ENCODE measurements at places on chromosomes 11 and 22.

GRCh38 chr11:109421981-109422869, at the start of gene C11orf87:
C11orf87 (plus strand) TSS chr11:109422190; CDS start chr11:109423634, 1,444 bp downstream.
- DNase-seq, result no peak
- no peaks in the 10 kb centered on the region for H3K36me3 ChIP-seq
- no peak within 1 kb of the TSS for H3K27ac ChIP-seq
- H3K4me3 ChIP-seq, result peak within 1 kb of the TSS; percentile 50
- peaks cover 24% of the 10 kb centered on the region for H3K27me3 ChIP-seq

DNA sequence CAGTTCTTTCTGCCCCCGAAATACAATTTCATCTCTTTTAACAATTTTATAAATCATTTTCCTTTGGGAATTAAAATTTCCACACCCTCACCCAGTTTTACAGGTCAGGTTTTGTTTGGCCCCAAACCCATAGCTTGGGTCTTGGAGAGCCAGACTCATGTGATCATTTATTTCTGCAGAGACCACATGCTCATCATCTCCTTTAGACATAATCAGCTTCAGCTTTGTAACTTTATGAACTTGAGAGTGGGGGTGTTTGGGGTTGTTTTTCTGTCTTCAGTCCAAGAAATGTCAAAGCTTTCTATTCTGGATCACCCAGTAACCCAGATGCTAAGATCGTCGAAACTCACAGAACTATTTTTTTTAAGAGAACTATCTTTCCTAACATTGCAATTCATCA, 70.9 kb downstream of the DBX1 start:
- H3K4me3 ChIP-seq, result no peak overlapping the region
- no peaks in the 10 kb centered on the region for H3K4me1 ChIP-seq
- no peak overlapping the region for H3K27ac ChIP-seq
- no peaks in the 10 kb centered on the region for H3K27me3 ChIP-seq

DNA sequence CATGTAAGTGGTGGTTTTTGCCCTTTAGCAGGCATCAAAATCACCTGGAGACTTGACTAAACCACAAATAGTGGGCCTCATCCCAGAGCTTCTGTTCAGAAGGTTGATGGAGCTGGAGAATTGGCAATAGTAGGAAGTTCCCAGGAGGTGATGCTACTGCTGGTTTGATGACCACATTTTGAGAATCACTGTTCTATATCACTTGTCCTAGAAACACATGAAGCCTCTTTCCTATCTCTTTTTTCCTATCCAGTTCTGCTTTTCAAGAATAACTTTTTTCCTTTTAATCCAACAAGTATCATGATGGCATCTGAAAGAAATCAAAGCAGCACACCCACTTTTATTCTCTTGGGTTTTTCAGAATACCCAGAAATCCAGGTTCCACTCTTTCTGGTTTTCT, at the start of gene OR5D13:
Gene OR5D13, plus strand, starts transcription at position 301 of the 400 bp plus-strand sequence. Its CDS starts 0 bp downstream, at position 301.
- no peaks in the 10 kb centered on the region for H3K36me3 ChIP-seq
- H3K4me1 ChIP-seq, result no peaks in the 10 kb centered on the region
- H3K4me3 ChIP-seq, result no peak within 1 kb of the TSS
- DNase-seq, result no peak
- H3K27me3 ChIP-seq, result no peaks in the 10 kb centered on the region

- no peaks in the 10 kb centered on the region for H3K4me1 ChIP-seq
- no peaks in the 10 kb centered on the region for H3K36me3 ChIP-seq
- no peak overlapping the region for H3K27ac ChIP-seq
- H3K4me3 ChIP-seq, result no peak overlapping the region
- DNase-seq, result no peak
- H3K27me3 ChIP-seq, result no peaks in the 10 kb centered on the region
Observed at GRCh38 chr11:3353066-3353465, 25.9 kb downstream of the ZNF195 start.

DNA sequence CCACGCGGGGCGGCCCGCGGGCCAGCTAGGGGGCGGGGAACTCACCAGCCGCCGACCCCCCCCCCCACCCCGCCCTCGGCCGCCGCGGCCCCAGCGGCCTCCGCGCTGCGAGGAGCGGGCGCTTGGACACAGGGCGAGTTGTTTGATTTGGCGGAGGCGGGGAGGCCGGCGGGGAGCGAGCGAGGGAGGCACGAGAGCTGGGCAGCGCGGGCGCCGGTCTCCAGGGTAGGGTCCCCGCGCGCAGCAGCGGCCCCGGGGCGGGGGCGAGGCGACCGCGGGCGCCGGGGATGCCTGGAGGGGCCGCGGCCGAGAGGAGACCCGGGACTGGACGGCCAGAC, 64.4 kb downstream of the NAV2 start:
- DNase-seq, result no peak
- no peak overlapping the region for H3K27ac ChIP-seq
- H3K27me3 ChIP-seq, result peaks cover 9% of the 10 kb centered on the region
- H3K4me1 ChIP-seq, result peaks cover 4% of the 10 kb centered on the region
- no peaks in the 10 kb centered on the region for H3K36me3 ChIP-seq
- peak overlapping the region; percentile 46 for H3K4me3 ChIP-seq

DNA sequence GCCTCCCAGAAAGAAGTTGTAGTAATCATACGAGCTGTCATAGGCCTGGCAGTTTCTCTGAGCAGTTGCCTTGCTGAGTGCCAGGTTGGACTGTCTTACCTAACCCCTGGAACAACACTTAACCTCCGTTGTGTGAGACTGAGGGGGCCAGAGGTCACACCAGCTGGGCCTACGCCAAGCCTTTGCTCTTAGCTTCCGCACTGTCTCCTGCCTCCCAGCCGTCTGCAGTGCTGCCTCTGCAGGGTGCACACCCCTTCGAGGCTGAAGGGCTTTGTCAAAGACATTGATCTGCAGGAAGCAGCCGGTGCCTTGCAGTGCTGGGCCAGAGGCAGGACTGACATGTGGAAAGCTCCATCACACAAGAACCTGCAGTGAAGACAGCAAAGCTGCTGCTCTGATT, 16.7 kb downstream of the TAB1 start:
- no peaks in the 10 kb centered on the region for H3K27me3 ChIP-seq
- peak overlapping the region; percentile 35 for H3K27ac ChIP-seq
- H3K36me3 ChIP-seq, result peaks cover 51% of the 10 kb centered on the region
- H3K4me1 ChIP-seq, result peaks cover 50% of the 10 kb centered on the region
- DNase-seq, result peak; percentile 60
- no peak overlapping the region for H3K4me3 ChIP-seq

DNA sequence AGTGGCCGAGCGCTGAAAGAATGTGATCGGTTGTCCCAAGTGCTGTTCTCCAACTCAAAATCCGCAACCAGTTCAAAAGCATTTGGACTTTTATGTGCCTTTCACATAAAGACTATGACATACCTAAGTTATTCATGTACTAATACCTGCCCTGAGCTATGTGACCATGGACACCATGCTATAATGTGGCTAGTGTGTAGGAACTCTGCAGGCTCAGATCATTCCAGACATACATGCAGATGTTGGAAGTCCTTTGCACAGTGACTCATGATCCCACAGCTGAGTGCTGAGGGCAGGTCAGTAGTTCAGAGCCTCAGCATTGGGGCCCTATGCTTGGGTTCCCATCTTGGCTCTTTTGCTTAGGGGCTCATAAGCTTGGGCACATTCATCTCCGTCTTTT, 95.4 kb downstream of the IGLL1 start:
- H3K27me3 ChIP-seq, result peaks cover 3% of the 10 kb centered on the region
- no peak overlapping the region for H3K4me3 ChIP-seq
- DNase-seq, result no peak
- H3K27ac ChIP-seq, result no peak overlapping the region

DNA sequence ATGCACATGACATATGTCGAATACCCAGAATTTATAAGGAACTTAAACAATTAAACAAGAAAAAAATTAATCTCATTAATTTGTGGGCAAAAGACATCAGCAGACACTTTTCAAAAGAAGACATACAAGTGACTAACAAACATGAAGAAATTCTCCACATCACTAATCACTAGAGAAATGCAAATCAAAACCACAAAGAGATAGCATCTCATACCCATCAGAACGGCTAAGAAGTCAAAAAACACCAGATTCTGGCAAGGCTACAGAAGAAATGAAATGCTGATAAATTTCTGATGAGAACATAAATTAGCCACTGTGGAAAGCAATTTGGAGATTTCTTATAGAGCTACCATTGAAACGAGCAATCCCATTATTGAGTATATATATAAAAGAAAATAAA, 210.6 kb upstream of the LUZP2 start:
- no peak for DNase-seq
- no peaks in the 10 kb centered on the region for H3K4me1 ChIP-seq
- H3K4me3 ChIP-seq, result no peak overlapping the region
- H3K36me3 ChIP-seq, result no peaks in the 10 kb centered on the region
- H3K27me3 ChIP-seq, result no peaks in the 10 kb centered on the region

DNA sequence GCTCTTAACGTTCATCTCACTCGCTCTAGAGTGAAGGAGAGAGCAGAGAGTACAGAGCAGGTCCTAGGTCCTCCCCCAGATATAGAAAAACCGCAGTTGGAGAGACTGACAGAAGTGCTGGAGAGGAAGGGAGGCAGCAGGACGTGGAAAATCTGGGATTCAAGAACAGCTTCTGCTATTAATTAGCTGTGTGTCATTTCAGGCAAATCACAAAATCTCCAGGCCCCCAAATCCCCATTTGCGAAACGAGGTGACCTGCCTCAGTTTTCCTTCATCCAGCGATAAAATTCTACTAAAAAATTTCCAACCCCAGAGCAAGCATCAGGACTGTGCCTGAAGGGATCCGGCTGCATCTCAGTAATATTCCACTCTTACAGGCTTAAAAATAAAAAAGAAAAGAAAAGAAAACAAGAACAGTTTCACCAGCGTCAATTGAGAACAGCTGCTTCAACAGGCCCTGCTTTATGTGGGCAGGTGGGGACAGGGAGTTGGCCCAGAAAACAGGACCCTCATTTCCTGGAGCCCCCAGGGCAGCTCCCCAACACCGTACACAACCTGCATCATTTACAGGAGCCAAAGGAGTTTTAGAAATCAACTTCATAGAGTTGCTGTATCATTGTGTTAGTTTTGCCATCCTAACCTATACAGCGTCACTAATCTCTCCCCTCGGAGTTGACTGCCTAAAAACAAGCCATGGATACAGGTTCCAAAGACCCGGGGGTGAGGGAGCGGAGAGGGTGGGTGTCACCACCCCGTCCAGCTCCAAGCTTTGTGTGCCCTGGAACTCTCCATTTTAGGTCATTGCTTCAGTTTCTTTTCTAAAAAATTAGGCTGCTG, 2.3 kb upstream of the MALAT1 start:
- H3K36me3 ChIP-seq, result peaks cover 17% of the 10 kb centered on the region
- DNase-seq, result peak; percentile 44
- no peaks in the 10 kb centered on the region for H3K27me3 ChIP-seq
- H3K27ac ChIP-seq, result peak overlapping the region; percentile 93
- peak overlapping the region; percentile 55 for H3K4me3 ChIP-seq
- peaks cover 52% of the 10 kb centered on the region for H3K4me1 ChIP-seq

DNA sequence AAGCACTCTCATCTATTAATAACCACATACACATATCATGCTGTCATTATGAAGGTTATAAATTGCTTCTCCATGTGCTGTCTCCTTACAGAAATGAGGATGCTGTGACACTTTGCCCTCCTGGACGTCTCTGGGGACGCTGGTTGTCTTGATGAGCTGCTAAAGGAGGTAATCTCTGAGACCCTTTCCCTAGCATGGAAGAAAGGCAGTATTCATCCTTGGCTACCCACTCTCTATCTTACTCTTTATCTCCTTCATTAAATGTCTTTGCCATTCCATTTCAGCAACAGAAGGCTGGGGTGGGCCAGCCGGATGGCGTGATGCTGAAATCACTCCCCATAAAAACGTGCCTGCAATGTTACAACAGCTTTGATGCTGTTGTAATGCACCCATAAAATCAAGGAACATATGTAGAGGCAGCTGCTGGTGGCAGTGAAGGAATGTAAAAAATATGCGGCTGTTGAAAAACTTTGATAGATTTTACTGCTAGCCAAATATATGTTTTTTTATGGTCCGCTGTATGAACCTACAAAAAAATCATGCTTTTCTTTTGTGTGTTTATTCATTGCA, 715.1 kb upstream of the API5 start:
- no peaks in the 10 kb centered on the region for H3K27me3 ChIP-seq
- H3K4me1 ChIP-seq, result no peaks in the 10 kb centered on the region
- H3K36me3 ChIP-seq, result no peaks in the 10 kb centered on the region
- DNase-seq, result no peak
- no peak overlapping the region for H3K27ac ChIP-seq

DNA sequence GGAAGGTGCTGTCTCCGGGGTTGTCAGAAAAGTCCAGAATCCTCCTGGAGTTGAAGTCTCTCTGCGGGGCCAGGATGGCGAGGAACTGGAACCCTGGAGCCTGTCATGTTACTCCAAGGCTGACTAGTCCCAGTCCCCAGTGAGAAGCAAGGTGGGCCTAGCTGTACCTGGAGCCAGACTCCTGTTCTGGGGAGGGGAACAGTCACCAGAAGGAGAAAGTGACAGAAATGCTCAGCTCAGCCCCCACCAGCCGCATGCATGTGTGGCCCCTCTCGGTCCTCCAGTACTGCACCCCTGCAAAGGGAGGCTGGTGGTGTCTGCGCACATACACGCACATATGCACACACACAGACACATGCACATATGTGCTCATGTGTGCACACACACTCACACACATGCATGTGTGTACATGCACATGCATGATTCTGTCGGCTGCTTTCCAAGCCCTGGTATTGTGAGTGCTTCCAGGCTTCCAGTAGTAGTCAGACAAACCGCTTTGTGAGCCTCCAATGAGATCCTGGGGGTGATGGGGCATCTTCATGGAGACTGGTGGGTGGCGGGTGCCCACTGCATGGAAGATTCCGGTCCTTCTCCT, 54.3 kb downstream of the RTL6 start:
- H3K4me1 ChIP-seq, result no peaks in the 10 kb centered on the region
- H3K27ac ChIP-seq, result no peak overlapping the region
- H3K4me3 ChIP-seq, result no peak overlapping the region
- DNase-seq, result no peak

DNA sequence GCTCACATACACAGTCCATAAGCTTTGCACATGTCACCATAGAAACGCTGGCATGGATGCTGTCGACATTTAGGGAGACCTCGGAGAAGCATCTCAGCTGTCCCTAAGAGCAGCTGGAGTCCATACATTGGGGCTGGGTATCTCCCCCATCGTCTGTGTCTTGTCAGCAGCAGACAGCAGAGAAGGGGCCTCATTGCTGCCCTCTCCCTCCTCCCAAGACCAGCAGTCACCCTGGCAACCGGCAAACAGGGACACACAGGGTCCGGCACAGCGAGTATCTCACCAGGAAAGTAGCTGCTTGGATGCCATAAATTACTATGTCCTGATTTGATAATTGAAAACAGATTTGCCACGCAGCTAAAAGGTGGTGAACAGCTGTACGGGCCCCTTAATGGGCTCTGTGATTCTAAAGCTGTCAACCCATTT, 84.4 kb downstream of the CD44 start:
- H3K36me3 ChIP-seq, result peaks cover 17% of the 10 kb centered on the region
- no peak for DNase-seq
- no peak overlapping the region for H3K4me3 ChIP-seq
- H3K27ac ChIP-seq, result no peak overlapping the region

DNA sequence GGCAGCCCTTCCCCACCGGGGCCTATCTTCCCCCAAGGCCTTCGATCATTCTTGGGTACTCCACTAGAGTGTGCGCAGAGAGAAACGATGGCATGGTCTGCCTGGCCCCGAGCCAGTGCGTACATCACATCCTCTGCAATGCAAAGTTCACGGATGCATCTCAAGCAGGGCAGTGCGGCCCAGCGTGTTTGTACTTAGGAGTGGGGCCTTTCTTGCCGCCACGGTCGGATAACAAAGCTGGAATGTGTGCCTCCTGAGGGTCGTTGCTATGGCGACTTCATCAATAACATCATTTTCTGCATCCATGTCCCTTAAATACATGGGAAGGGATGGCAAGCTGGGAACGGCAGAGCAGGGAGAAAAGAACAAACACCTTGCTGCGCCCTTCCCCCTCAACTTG, 73.9 kb downstream of the SCUBE1 start:
- no peak overlapping the region for H3K27ac ChIP-seq
- no peaks in the 10 kb centered on the region for H3K36me3 ChIP-seq
- peaks cover 22% of the 10 kb centered on the region for H3K27me3 ChIP-seq
- no peak overlapping the region for H3K4me3 ChIP-seq
